Pancreas (tissue), 10 donors: ENCODE measurements at places on chromosomes 16 and 17. TPM values are rescaled to one million over a fixed set of nuclear protein-coding genes. Genes with fewer than 3 reads are reported as not detected.

The METTL26 gene
- 27.2 TPM for total RNA-seq

DNA sequence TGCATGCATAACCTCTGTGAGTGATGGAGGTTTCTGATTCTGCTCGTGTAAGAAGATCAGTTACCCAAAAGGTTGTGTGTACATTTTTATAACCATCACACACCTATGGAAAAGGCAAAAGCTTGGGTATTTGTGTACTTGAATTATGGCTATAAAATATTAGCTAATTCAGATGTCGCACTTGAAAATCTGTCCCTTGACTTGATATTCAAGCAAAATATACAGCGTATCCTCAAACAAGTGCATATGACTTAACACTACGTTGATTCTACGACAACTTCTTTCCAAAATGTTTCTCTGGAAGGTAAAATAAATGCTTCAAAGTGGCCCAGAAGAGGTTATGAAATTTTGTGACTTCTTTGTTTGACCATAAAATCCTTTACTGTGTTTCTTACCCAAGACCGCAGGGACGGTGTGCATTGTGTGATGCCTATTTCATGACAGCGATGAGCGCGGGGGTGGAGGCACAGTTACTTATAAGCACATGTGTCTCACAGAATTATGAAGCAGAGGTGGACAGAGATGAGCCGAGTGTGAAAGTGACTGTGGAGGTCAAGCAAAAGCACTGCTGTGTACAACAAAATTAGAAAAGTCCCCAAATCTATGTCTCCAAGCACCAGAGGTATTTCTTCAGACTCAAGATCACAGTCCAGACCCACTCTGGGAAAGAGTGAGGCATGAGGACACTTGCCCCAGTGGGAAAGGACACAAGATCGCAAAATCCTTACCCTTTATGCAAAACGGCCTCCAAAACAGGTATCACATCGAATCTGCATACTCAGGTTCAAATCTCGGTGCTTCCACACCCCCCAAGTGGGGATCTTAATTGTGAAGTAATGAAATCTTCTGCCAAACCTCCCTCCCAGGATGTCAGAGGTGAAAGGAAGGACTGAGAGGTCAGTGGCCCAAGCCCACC is 4.1 kb upstream of the HOXB9 start:
- H3K36me3 ChIP-seq, result no peaks in the 10 kb centered on the region
- no peak for DNase-seq
- no peak overlapping the region for H3K4me3 ChIP-seq

The OR3A3 gene
- not detected for total RNA-seq

- H3K27ac ChIP-seq, result peak within 1 kb of the TSS; percentile 83
- DNase-seq, result peak; percentile 94
- peak within 1 kb of the TSS; percentile 61 for H3K4me3 ChIP-seq
- H3K36me3 ChIP-seq, result no peaks in the 10 kb centered on the region
Measured at GRCh38 chr17:42798383-42799380, at the start of the genes CNTD1 and COA3. Gene CNTD1, plus strand, starts transcription at chr17:42798861. Its CDS starts 207 bp downstream, at chr17:42799068. Gene COA3, minus strand, starts transcription at chr17:42798704. Its CDS starts 23 bp downstream, at chr17:42798681.

The PLEKHH3 gene
- 31.0 TPM for total RNA-seq

DNA sequence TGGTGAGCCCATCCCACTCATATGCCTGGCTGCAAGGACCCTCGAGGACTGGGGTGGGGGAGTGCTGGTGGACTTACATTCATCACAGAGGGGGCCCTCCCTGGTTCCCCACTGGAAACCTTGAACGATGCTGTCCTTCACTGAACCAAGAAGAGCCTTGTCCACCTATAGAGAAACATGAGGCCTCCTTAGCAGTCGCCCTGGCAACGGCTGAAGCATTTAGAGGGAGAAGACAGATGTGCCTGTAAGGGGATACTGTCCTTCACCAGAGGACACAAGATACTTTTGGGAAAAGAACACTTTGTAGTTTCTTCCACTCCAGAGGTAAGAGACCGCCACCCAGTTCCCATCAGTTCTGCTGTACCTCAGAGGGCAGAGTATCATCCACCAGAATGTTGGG is 6.5 kb downstream of the HIGD1B start:
- H3K36me3 ChIP-seq, result peaks cover 9% of the 10 kb centered on the region
- DNase-seq, result no peak
- H3K4me3 ChIP-seq, result no peak overlapping the region

The C16orf86 gene
- 2.0 TPM for total RNA-seq

- no peak overlapping the region for H3K27ac ChIP-seq
- H3K4me3 ChIP-seq, result no peak overlapping the region
Measured at GRCh38 chr17:34736611-34737010, 157.2 kb downstream of the TMEM132E start.

The BAIAP2 gene
- 6.4 TPM for total RNA-seq

DNA sequence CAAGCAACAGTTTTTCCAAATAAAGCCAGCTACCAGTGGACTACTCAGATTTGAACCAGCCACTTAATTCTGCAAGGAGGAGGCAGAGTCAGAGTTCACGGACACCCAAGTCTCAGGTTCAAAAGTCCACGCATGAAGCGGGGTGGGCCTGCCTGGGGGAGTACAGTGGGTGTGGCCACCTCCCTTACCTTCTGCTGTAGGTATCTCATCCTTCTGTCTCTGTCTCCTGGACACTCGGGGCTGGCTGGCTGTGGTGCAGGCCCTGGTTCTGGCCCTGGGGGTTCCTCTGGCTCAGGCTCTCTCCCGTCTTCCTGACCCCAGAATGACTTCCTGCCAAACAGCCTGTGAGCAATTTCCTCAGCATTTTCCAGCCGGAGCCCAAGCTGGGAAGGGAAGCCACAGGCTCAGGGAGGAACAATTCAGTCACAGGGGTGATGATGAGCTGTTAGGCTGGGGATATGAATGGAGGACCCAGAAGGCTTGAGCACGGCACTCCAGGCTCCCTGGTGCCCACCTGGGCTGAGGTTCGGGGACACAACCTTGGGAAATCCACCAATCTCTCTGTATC is 101.9 kb downstream of the LITAF start:
- H3K27ac ChIP-seq, result no peak overlapping the region
- H3K36me3 ChIP-seq, result no peaks in the 10 kb centered on the region
- H3K27me3 ChIP-seq, result no peaks in the 10 kb centered on the region
- no peak overlapping the region for H3K4me3 ChIP-seq
- no peak for DNase-seq
- H3K4me1 ChIP-seq, result no peaks in the 10 kb centered on the region

- H3K27ac ChIP-seq, result no peak overlapping the region
- no peak overlapping the region for H3K4me3 ChIP-seq
- no peaks in the 10 kb centered on the region for H3K27me3 ChIP-seq
- H3K4me1 ChIP-seq, result no peaks in the 10 kb centered on the region
Measured at GRCh38 chr17:39562976-39563375, 44.7 kb downstream of the NEUROD2 start.

GRCh38 chr17:76461765-76462555 is 5.4 kb upstream of the AANAT start:
- H3K27me3 ChIP-seq, result no peaks in the 10 kb centered on the region
- no peak overlapping the region for H3K27ac ChIP-seq
- no peak overlapping the region for H3K4me3 ChIP-seq
- no peaks in the 10 kb centered on the region for H3K36me3 ChIP-seq
- peaks cover 3% of the 10 kb centered on the region for H3K4me1 ChIP-seq

The DHRS11 gene
- 6.6 TPM for total RNA-seq

DNA sequence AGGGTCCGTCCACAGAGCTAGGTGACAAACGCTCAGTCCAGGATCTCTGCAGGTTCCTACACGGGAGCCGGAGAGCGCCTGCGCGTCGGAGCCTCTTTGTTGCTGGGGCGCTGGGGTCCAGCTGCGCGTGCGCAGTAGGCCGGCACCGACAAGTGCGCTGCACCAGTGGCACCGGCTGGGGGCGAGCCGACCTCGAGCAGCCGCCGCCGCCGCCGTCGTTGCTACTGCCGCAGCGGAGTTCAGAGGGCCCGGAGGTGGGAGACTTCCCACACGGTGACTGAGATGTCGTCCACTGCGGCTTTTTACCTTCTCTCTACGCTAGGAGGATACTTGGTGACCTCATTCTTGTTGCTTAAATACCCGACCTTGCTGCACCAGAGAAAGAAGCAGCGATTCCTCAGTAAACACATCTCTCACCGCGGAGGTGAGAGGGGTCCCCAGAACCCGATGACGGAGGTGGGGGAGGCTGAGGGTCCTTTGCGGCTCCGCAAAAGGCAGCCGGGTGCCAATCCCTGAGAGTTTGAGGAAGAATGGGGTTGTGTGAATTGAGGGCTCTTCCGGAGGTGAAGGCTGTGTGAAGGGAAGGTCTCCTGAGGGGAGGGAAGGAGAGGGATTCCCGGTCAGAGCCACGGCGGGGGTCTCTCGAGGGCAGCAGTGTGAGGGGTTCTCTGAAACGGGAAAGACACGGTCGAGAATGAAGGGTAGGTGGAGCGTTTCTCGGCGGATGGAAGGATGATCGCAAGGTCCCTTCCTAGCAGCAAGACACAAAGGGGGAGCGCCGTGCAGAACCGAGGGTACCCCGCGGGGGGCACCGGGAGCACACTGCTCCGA is at the start of gene GDPD1:
Gene GDPD1, plus strand, starts transcription at position 184 of the 831 bp plus-strand sequence. Its CDS starts 99 bp downstream, at position 283.
- peak within 1 kb of the TSS; percentile 68 for H3K4me3 ChIP-seq
- H3K27me3 ChIP-seq, result no peaks in the 10 kb centered on the region
- DNase-seq, result peak; percentile 100
- peak within 1 kb of the TSS; percentile 50 for H3K27ac ChIP-seq
- no peaks in the 10 kb centered on the region for H3K4me1 ChIP-seq

DNA sequence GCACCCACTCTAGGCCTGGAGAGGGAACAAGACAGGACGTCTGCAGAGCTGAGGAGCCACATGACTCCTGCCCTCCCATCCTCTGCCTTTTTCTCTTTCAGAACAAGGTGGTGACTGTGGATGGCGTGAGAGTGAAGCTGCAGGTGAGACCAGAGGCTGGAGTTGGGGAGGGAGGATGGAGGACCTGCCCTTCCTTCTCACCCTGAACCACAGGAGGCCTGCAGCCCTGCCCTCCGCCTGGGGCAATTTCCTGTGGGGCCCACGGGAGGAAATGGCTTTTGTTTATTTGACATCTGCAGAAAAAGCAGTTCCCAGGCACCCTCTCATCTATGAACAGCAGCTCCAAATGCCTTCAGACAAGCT is 5.1 kb downstream of the RAB37 start:
- no peak overlapping the region for H3K27ac ChIP-seq
- DNase-seq, result no peak
- H3K36me3 ChIP-seq, result no peaks in the 10 kb centered on the region
- H3K4me3 ChIP-seq, result no peak overlapping the region
- peaks cover 3% of the 10 kb centered on the region for H3K27me3 ChIP-seq

GRCh38 chr17:28520687-28521086 is 14.5 kb downstream of the FOXN1 start:
- H3K4me1 ChIP-seq, result peaks cover 8% of the 10 kb centered on the region
- H3K36me3 ChIP-seq, result no peaks in the 10 kb centered on the region
- no peak overlapping the region for H3K4me3 ChIP-seq
- no peak for DNase-seq
- no peak overlapping the region for H3K27ac ChIP-seq
